ENCODE measurements at places on chromosomes 1 and 21.

DNA sequence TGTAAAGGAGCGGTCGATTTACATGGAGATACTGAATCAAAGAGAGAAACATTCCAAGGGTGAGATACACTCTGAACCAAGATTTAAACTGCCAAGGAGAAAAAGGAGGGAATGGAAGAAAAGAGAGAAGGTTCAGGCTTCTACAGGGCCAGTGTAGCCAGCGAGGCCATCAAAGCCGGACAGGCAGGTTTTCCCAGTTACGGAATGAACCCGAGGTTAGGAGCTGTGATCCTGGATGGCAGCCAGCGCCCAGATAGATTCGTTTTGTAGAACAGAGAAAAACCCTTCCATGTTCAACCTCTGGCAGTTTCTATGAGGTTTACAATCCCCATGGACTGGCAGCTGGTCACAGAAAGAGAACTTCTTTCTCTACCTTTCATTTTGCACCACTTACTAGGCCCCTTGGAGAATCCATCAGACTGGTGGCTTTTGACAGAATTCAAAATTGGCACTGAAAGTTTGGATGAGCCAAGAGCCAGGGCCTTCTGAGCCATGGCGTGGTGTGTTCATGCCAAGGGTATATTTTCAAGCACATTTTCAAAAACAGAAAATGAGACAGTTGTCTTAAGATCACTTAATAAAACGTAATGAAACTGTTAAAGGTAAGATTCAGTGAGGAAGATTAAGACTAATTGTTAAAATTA lies 171.5 kb downstream of the RUNX1 start:
- DNase-seq, result no peak

DNA sequence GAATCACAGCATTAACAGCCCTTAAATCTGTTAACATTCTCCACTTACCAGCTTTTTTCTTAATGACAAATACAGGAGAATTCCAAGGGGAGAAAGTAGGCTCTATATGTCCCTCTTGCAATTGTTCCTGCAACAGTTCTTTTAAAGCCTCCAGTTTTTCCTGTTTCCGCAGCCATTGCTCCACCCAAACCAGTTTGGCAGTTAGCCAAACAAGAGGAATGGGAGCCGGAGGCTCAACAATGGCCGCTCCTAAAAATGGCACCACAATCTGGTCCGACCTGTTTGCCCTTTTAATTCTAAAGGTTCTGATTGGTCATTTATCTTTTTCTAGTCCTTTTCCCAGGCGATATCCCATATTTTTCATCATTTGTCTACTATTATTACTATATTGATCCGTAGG lies 14.0 kb upstream of the L1TD1 start:
- DNase-seq, result no peak

DNA sequence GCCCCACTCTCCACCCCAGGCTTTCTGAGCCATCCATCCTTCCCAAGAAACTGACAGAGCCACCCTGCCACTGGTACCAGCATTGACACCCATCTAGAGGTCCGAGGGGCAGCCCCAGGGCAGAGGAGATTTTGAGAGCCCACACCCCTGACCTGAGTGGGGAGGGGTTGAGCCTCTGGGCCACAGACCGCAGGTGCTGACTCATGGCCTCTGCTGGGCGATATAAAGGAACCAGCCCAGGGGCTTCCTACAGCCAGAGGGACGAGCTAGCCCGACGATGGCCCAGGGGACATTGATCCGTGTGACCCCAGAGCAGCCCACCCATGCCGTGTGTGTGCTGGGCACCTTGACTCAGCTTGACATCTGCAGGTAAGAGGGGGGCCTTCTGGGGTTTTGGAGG lies at the start of gene PADI4:
PADI4 (plus strand) TSS at position 252 of the 400 bp plus-strand sequence; CDS start at position 278, 26 bp downstream.
- no peak for DNase-seq

DNA sequence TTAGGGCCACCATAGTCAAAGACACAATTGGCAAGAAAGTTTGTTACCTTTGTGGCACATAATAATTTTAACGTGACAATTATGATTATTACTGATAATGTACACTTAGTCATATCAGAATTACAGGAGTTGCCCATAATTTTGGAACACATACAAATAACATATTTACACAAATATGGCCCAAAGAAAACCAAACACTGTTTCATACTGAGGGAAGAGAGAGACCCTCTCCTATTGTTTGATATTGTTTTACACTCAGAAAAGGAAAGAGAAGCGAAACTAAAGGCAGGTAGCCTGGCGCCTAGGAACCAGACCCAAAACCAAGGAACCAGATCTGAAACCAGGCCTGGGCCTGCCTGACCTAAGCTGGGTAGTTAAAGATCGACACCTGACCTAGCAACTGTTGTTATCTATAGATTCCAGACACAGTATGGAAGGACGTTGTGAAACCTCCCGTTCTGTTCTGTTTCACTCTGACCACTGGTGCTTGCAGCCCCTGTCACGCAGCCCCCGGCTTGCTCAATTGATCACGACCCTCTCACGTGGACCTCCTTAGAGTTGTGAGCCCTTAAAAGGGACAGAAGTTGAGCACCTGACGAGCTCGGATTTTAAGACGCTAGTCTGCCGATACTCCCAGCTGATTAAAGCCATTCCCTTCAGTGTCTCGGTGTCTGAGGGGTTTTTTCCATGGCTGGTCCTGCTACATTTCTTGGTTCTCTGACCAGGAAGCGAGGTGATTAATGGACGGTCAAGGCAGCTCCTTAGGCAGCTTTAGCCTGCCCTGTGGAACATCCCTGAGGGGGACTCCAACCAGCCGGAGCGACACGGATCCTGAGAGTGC lies 27.9 kb downstream of the C1orf115 start:
- no peak for DNase-seq

DNA sequence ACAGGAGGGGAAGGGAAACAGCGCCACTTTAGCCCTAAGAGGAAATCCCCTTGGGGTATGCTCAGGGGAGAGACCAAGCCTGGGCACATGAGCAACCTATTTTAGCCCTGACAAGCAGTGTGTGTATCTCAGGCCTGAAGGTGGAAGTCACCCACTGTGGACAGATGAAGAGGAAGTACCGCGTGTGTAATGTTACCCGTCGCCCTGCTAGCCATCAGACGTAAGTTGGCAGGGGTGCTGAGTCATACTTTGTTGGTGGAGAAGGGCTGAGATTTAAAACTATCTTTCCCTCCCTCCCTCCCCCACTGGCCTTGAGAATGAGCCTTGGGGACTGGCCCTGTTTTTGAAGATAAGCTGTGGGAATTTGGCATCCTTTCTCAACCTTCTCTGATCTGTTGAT lies 11.2 kb downstream of the AGO1 start:
- DNase-seq, result no peak

DNA sequence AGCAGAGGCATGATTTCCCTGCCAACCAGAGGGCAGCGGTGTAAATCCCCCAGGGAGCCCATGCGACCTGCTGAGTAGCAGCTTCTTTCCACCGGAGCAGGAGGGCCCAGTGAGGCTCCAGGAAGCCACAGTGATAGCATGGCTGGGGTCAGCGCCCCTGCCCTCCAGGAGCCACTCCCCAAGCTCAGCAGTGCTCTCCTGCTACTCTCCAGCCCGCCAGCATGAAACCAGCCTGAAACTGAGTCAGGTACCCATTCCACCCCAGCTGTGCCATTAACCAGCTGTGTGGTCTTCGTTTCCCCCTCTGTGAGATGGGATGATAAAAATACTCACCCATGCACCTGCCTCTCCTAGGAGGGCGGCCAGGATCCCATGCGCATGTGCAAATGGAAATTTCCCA lies 123.8 kb upstream of the TMEM51 start:
- no peak for DNase-seq

DNA sequence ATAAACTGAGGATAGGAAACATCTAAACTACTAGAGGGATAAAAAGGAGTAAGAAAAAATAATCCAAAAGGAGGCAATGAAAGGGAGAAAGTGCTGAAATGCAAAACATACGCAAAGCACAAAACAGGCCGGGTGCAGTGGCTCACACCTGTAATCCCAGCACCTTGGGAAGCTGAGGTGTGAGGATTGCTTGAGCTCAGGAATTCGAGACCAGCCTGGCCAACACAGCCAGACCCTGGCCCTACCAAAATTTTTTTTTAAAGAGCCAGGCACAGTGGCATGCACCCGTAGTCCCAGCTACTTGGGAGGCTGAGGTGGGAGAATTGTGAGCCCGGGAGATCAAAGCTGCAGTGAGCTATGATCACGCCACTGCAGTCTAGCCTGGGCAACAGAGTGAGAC lies 10.5 kb downstream of the SPOCD1 start:
- no peak for DNase-seq

DNA sequence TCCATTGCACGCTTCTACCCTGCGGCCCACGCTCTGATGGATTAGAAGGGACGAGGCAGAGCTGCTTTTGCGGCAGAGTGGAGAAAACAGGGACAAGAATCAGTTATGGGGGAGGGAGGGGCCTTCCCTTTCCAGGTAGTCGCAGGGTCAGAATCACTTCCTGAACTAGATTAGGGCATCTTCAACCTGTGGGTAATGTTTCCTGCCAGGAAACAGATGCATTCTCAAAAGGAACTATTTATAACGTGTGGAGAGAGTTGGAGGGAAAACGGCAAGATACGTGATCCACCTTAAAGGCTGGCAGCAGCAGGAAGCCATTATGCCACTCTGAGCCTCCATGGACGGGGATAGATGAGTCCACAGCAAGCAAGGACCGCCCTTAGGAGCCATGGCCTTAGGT lies 59.9 kb upstream of the CNTN2 start:
- no peak for DNase-seq

DNA sequence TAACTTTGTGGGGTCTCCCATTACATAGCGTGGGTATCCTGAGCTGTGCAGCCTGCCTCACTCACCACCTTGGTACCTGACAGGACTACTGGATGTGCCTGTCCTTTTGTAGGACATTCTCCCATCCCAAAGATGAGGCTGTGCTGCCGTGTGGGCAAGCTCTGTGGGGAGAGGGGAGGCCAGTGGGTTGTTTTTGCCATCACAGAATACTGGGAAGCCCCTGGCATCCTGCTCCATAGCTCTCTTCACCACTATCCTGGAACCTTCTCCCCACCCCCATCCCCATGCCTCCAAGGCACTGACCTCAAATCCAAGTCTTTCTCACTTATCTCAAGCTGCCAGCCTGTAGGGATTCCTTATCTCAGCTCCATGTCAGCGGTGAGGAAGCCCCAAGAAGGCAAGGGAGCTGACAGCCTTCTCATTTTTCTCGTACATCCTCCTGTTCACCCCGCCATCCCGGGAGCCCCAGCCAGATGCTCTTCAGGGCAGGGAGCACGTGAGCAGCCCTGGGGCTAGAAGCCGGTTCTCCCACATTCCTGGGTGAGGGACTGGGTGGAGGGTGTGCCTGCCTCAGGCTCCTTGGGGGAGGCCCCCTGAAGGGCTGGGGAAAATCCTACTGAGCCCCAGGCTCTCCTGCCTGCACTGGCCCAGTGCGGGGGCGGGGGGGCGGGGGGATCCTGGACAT lies 2.4 kb upstream of the ELF3 start:
- no peak for DNase-seq

DNA sequence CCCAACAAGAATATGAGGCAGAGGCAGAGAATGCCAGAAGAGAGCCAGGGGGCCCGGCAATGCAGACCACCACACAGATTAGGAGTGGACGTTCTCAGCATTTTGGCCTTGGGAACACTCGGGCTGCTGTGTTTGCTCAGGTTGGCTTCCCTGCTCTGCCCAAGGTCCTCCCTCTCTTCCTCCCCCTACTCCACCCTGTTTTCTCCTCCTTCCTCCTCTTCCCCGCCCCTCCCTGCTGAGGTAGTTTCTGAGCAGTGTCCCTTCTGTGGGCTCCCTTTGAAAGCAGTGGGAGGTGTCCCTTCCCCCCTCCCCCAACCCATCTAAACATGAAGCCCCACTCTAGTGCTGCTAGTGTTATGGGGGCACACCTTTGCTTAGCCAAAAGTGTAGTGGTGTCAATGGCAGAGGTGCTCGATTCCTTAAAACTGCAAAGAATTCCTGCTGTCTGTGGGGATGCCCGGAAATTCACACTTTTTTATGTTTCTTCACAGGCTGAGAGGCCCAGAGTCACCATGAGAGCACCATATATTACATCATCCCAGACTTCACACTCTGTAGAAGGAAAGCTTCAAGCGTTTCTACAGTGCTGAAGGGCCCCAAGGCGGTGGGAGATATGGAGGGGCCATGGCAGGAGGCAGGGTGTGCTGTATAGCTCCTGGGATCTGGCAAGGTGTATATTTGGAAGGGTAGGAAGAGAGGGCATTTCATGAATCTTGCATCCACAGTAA lies at the start of gene HHIPL2:
HHIPL2 (minus strand) TSS at position 161 of the 728 bp plus-strand sequence; CDS start at position 101, 60 bp downstream.
- DNase-seq, result no peak

DNA sequence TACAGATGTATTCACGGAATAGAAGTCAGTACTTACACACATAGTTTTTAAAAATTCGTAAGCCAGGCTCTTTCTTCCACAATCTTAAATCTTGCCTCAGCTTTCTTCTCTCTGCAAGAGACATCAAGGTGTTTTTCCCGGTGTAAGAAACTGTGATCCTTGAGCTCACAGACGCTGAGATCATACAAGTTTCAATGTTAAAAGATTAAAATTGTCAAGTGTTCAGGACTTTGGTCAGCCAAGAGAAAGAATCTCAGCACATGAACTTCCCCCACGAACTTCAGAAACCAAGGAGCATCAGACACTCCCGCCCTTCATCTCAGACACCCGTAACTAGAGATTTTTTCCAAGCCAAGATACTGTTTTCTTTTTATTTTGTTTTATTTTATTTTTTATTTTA lies 6.2 kb downstream of the UTS2 start:
- no peak for DNase-seq

DNA sequence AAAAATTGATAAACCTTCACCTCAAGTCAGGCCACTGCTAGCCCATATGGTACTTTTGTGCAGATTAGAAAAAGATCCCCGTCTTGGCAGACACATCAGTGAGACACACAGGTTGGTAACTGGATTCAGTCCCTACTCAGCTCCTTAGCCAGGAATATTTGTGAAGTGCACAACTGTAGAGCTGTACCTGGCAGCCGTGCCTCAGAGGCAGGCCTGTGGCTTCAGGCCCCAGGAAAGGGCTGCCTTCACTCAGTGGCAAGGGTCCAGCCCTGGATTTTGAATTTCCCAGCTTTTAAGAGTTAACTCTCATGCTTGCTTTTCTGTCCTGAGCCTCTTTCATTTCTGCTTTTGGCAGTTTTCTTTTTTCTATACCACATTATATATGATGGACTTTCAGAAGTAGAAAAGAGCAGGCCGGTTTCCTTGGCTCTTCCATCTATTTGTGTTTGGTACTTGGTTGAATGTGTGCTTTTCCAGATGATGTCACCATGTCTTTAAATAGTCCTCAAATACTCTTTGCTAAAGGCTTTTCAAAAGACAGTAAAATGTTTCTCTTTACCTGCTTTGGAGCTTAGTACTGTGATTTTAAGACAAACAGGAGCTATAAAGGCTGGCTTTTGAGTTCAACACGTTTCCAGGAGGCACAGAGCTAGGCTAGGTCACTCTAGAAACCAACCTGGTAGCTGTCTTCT lies 186.6 kb downstream of the AK5 start:
- no peak for DNase-seq

- no peak for DNase-seq
Measured at GRCh38 chr1:168420177-168420576, 123.6 kb downstream of the XCL2 start.
